A172 (cell line): ENCODE measurements at places on chromosomes 4 and X. TPM values are rescaled to one million over a fixed set of nuclear protein-coding genes. Genes with fewer than 3 reads are reported as not detected.

DNA sequence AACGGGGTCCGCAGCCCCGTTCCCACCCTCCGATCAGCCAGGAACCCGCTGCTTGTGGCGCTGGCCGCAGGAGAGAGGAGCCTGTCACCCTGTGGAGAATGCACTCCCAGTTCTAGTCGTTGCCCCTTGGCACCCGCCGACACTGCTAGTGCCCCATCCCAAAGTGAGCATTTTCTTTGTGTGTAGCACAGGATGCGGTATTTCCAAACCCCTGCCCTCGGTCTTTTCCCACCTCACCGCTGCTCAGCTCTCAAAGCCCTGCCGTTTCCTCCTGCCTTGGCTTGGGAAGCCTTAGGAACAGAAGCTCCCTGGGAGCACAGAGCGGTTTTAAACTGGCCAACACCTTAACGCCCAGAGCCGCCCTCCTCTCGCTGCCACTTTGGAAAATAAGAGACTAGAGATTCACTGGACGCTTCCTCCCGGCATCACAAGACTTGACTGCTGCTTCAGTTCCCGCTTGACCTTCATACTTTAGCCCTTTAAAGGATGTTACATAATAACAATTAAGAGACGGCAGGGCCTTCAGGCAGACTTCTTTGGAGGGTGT lies 772 bp downstream of the CYP4V2 start:
- peak; percentile 49 for DNase-seq

DNA sequence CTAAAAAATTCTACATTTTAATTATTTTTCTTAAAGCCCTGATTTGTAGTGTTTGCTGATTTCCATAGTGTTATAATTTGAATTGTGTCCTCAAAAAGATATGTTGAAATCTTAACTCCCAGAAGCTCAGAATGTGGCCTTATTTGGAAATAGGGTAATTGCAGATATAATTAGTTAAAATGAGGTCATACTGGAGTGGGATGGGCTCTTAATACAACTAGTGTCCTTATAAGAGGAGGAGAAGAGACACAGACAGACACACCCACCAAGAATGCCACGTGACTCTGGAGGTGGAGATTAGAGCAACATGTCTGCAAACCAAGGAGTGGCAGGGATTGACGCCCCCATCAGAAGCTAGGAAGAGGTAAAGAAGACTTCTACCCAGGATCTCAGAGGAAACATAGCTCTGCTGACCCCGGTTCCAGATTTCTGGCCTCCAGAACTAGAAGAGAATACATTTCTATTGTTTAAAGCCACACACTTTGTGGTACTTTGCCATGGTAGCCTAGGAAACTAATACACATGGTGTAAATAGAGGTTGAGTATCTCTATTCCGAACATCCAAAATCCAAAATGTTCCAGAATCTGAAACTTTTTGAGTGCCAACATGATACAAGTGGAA lies 70.5 kb upstream of the IRF2 start:
- DNase-seq: peak; percentile 26

- no peak for DNase-seq
Measured at GRCh38 chr4:148694702-148695101, 252.5 kb upstream of the NR3C2 start.

DNA sequence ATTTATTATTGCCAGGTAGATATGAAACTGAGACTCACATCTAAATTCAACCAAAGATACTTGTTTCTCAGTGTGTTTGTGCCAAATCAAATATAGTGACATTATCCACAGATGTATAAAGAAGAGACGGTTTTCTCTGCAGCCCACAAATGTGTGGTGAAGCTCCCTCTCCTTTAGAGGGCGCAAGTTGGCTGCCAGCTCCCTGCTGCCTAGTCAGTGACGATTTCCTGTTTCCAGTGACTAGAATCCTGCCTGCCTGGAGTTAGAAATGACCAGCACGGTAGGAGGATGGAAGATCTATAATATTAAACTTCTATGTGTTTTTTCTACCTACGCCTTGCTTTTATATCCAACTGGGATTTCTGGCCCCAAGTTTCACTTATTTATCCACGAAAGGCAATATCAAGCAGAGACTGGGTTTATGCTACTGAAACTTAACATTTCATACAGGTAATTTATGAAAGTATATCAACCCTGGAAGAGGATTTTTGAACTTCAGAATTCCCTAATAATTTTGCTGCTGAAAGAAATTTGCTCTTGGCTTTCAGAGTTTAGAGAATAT lies 1793.7 kb upstream of the TENM3 start:
- DNase-seq: peak; percentile 77

DNA sequence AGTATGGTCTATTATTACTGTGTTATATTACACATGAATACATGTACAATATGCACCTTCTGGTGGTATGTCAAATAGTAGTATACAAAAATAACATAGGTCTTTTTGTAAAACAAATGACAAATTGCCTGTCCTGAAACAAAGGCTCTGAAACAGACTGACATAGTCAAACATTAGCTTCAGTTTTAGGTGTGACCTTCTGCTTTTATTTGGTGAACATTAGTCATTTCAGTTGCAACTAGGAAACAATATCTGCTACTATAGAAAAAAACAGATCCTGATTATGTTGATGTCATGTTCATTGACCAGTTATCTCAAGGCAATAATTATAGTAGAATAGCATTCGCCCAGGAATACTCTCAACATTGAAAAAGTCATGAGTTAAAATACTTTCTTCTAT lies 123.0 kb downstream of the CHRNA9 start:
- DNase-seq: no peak

- DNase-seq: no peak
Measured at GRCh38 chr4:2691952-2692435, 64.1 kb downstream of the TNIP2 start.

GRCh38 chr4:77220828-77221613 lies 64.0 kb downstream of the CCNG2 start:
- DNase-seq: peak; percentile 38

GRCh38 chr4:78735697-78736096 lies 40.5 kb upstream of the BMP2K start:
- DNase-seq: no peak

GRCh38 chr4:106370214-106370613 lies 1.6 kb upstream of the GIMD1 start:
- DNase-seq: no peak

- DNase-seq: peak; percentile 82
Measured at GRCh38 chr4:54281054-54281766, 52.1 kb downstream of the PDGFRA start.

- DNase-seq: no peak
Measured at GRCh38 chrX:121146059-121146628, 98.7 kb downstream of the GLUD2 start.

DNA sequence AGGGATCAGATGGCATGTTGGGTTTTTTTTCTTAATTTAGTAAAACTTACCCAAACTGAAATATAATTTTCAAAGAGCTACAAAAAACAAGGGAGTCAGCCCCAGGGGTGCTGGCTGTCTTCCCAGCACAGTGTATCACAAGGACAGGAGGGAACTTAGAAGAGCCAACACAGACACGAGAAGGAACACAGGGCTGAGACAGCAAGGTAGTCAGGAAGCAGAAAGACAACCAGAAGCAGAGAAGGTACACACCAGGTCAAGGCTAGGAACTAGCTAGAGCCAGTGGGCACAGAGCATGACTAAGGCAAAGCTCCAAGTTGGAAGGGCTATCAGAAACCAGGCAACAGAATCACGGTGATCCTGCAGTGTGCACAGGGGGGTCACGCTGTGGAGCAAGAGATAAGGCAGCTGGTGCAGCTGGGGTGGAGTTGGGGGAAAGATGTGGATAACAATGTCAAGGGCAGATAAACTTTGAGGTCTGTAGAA lies 168.7 kb downstream of the NR3C2 start:
- DNase-seq: peak; percentile 6

- no peak for DNase-seq
Measured at GRCh38 chr4:6605114-6605513, 30.1 kb downstream of the MAN2B2 start.

- DNase-seq: no peak
Measured at GRCh38 chr4:39466747-39467146, 7.9 kb downstream of the LIAS start.

GRCh38 chrX:437661-438390 lies 51.1 kb upstream of the PPP2R3B start:
- DNase-seq: no peak

GRCh38 chrX:13808293-13808692 lies 8.6 kb downstream of the GPM6B start:
- no peak for DNase-seq

DNA sequence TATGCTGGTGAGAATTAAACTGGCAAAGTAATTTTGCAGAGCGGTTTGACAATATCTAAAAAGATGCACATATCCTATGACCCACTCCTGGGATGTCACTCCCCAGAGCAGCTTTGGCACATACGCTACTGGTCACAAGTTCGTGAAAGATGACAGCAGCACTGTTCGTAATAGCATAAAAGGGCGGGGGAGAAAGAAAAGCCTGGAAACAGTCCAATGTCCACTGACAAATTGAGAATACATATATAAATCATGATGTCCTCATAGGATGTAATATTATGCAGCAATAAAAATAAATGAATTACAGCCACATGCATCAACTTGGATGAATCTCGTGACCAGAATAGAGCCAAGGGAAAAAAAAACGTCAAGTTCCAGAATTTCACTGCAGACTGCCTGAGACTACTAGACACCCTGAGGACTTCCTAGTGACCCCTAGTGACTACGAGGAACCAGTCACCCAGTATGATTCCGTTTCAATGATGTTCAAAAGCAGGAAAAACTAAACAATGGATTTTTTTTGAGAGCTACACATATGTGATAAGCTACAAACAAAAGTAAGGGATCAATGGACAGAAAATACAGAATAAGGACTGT lies 1.8 kb downstream of the PCSK1N start:
- DNase-seq: no peak

DNA sequence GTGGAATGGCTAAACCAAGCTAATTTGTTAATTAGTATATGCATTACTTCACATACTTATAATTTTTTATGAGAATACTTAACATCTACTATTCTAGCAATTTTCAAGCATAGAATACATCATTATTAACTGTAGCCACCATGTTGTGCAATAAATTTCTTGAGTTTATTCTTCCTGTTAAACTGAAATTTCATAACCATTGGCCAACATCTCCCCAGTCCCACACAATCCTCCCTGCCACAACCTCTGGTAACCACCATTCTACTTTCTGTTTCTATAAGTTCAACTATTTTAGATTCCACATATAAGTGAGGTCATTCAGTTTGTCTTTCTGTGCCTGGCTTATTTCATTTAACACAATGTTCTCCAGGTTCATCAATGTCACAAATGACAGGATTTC lies 208.5 kb downstream of the PPP4R3C start:
- DNase-seq: no peak

DNA sequence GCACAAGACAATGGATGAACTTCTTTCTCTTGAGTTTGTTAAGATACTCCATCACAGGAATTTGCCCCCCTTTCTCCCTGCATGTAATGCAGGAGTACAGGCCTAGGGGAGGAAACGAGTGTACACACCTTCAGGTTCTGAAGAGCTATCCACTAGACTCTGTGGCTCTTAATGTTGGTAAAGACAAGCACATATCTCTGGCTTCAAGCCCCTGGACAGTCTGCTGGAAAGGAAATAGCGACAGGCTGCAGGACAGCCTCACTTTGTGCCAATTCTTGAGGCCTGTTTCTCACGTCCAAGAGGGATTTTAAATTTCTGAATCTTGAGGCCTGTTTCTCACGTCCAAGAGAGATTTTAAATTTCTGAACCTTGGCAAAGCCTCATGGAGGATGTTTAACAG lies 87.1 kb downstream of the RLIM start:
- DNase-seq: no peak

- peak; percentile 0 for DNase-seq
Measured at GRCh38 chrX:71482228-71482958, 50.5 kb upstream of the OGT start.

DNA sequence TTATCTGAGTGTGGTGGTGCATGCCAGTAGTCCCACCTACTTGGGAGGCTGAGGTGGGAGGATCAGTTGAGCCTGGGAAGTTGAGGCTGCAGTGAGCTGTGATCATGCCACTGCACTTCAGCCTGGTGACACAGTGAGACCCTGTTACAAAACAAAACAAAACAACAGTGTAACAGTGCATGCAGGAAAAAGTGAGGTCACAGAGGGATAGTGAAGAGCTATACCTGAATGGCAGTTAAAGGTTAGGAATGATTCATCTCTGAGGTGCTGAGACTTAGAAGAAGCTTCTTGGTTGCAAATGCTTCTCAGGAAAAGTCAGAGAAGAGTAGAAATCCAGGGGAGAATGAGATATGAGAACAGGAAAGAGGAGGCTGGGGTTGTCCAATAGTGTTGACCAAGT lies 178.7 kb downstream of the FRAS1 start:
- DNase-seq: no peak

DNA sequence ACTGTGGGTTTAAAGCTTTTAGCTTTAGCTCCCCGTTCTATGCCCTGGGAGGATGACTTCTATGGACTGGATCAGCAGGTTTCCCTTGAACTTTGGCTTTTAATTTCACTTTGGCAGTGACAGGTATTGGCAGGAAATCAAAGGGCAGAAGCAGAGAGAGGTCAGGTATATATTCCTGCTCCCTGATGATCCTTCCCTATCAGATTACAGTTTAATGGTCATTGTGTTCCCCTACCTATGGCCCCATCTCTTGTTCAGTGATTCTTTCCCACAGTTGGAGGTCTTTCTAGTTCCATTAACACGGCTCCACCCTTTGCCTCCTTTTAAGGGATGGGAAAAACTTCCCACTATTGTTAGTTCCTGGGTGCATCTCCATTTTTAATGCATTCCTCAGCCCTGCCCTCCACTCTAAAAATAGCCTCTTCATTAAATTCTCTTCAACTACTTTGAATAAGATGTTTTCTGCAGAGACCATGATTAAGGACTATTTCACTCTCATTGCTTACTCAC lies 107.8 kb upstream of the TMEM47 start:
- DNase-seq: no peak

FAM53A gene
- 4.1 and 6.0 TPM in 2 replicates for total RNA-seq

ADRA2C gene
- total RNA-seq: 5.9 TPM in 2 replicates

C4orf36 gene
- total RNA-seq: 2.9 TPM in 1 of 2 replicates, not detected in the other

PWWP3B gene
- total RNA-seq: not detected in 2 replicates

FAM9C gene
- not detected in 2 replicates for total RNA-seq

GABRE gene
- total RNA-seq: 0.29 and 0.69 TPM in 2 replicates

TLR2 gene
- total RNA-seq: not detected in 2 replicates
